ENCODE measurements at places on chromosomes 5 and 9.

- no peak for DNase-seq
Measured at GRCh38 chr5:107121793-107122519, 548.8 kb downstream of the EFNA5 start.

DNA sequence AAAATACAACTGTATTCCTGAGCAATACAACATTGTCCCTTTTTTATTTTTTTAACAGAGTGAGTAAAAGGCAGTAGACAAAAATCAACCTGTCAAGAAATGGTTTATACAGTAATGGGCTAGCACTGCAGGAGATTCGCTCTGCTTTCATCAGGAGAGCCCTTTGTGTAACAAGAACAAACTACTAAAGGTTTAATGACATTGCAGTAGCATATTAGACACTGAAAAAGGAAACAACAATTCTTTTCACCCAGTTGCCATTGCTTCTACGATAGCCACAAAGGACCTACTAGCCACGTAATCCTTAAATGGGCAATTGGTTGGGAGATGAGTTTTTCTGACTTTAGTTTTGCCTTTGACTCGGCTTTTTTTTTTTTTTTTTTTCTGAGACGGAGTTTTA is 319.8 kb upstream of the TRPM3 start:
- no peak for DNase-seq

DNA sequence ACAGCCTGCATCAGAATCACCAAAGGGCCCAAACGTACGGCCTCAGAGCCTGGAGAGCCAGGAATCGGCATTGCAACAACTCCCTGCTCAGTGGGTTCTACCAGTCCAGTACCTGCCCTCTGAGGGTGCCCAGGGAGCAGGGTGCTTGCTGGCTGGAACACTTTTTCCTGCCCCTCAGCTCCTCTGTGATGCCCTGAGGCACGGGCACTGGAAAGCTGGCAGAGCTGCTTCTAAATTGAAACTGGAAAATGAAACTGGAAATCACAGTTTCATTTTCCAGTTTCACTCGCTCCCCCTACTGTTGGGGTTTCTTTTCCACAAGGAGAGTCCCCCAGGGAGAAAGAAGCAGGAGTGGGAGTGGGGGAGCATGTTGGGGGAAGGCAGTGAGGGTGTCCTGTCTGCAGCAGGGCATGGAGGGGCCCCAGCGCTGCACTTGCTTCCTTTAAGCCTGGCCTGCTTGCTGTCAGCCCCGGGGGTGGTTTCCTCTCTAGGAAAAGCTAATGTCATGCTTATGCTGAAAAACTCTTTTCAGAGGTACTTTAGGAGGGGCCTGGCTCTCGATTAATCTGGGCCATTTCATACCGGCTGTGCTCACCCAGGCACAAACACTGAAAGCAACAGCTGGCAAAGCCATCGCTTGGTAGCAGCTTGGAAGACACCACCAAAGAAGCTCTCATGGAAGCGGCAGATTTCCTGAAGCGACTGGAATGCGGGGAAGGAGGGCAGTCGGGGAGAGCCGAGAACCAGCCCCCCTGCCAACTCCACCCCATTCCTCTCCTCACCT is 26.2 kb downstream of the IRF1 start:
- peak; percentile 61 for DNase-seq

- DNase-seq = no peak
Measured at GRCh38 chr5:122385808-122386207, 73.8 kb downstream of the SNCAIP start.

GRCh38 chr5:3182133-3182876 is 413.3 kb upstream of the IRX1 start:
- no peak for DNase-seq

GRCh38 chr9:120923620-120924328 is 2.8 kb downstream of the TRAF1 start:
- DNase-seq = peak; percentile 34

- no peak for DNase-seq
Measured at GRCh38 chr5:6576861-6577501, 55.9 kb downstream of the NSUN2 start.

DNA sequence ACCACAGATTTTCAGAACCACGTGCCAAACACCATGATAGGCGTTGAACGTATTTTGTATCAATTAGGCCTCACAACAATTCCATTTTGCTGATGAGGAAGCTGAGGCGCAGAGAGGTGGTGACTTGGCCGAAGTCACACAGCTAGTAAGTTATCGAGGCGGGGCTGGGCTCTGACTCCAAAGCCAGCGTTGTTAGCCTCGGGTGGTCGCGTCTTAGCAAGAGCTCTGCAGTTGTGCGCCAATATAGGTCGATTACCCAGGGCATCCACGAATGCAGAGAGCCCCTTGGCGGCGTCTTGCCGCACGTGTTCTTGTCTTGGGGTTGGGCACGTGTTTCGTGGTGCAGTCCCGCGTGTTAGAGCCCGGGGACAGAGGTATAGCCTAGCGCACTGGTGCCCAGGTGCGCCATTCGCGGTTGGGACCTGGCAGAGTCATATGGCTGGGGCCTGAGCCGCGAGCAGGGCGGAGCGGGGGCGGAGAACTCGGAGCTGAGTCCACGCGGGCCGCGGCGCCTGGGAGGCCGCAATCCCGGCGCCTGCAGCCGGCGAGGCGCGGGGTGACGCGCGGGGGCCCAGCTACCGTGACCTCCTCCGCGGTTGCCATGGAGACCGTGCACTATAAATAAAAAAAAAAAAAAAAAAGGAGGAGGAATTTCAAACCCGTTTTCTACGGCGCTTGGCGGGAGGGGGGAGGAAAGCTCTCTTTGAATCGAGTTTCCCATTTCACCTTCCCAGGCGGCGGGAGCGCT is 62.3 kb downstream of the CXXC5 start:
- DNase-seq = peak; percentile 65

DNA sequence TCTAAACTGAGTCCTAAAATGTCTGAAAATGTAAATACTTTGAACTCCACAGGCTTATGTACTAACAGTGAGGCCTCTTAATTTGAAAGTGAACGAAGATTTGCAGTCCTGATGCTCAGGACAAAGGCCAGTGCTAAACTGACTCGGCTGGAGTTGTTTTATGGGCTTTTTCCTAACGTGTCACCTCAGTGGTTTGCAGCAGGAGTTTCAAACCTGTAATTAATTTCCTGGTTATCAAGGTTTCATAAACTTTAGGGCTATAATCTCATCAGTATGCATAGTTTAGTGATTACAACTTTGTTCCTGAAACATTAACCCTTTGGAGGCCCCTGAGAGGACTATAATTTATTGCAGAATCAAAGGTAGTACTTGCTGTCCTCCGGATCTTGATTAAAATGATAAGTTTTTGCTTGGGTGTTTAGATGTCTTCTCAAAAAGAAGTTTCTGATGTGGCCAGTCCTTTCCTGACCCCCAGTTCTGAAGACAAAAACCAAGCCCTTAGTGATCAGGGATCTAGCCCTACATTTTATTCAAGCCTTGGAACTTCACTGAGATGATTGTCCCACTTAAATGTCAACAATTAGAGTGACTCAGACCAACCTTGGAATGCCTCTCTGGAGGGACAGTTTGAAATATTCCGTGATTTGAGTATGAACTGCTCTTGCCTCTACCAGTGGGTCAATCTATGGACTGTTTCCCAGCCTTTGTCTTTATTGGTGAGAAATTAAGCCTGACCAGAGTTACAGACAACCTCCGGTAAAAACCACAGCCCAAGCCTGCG is 11.1 kb upstream of the S100Z start:
- DNase-seq = no peak

DNA sequence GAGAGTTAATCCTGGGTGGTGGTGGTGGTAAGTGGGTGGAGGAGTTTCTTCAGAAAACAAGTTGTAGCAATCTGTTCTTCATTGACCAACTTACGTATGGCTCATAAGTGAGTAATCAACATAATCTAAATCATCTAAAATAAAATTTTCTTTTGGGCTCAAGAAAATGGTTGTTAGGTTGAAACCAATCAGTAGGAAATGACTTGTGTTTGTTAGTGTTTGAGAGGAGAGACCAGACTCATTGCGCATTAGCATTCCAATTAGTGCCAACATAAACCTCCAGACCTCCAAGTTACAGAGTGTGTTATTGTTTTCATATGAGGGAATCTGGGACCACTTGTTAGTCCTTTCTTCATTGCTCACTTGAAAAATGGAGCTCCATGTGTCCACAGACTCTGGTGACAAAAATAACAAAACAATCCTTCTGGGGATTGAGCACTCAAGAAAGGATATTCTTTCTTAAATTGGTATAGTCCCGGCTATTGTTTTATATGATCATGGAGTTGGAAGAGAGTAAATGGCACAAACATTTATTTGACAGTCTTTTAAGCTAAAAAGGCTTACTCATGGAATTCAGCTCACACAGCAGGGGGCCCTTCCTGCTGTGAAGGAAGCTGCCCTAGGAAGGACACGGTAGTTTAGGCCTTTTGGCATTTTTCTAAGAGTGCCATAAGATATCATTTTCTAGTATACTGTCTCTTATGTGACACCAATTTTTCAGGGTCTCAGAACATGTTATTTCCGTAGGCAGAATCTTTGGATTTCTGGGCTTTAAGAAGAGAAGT is 441.1 kb downstream of the EBF1 start:
- DNase-seq = no peak

- DNase-seq = no peak
Measured at GRCh38 chr5:136754216-136754615, 388.9 kb upstream of the TRPC7 start.

DNA sequence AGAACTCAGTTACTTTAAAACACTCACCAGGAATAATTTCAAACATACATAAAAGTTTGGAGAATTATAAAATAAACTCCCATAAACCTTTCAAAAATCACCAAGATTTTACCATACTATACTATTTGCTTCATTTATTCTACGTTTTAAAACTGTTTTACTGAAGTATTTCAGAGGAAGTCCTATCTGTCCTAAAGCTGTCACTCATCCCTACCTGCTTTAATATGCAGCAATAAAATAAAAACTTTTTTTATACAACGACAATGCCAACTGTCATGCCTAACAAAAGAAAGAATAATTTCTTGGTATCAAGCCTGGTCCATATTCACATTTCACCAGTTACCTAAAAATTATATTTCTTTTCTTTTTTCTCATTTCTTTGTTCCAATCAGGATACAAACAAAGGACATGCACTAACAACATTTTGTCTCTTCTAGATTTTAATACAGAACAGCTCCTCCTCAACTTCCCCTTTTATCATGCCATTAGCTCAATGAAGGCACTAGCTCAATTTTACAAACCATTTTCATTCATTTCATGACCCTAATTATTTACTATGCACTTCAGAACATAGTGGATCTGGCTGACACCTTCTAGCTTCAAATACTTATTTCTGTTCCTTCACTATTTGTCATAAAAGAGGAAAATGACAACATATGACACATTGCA is 135.2 kb downstream of the GNAQ start:
- no peak for DNase-seq

- DNase-seq = peak; percentile 91
Measured at GRCh38 chr9:35882263-35882848, 12.2 kb upstream of the OR13J1 start.

- no peak for DNase-seq
Measured at GRCh38 chr5:142292249-142292648, 32.6 kb downstream of the SPRY4 start.

DNA sequence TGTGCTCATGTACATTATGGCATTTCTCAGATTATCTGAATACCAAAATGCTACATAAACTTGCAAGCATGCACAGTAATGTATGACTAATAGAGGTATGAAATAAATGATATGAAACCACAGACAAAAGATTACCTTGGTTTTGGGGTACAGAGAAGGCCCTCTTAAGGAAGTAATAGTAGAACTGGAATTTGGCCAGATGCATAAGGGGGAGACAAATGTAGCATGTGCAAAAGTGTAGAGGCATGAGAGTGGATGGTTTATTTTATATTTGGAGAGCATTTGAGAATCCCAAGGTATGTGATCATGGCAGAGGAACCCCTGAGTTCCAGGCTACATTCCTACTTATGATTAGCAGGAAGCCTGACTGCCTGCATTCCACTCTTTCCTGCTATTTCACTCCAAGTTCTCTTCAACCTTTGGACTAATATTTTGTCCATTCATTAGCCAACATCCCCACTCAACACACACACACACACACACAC is 74.2 kb downstream of the MAMDC2 start:
- DNase-seq = no peak

- DNase-seq = no peak
Measured at GRCh38 chr5:23703940-23704855, 196.8 kb downstream of the PRDM9 start.

GRCh38 chr9:5762421-5762820 is 70.5 kb downstream of the ERMP1 start:
- no peak for DNase-seq

DNA sequence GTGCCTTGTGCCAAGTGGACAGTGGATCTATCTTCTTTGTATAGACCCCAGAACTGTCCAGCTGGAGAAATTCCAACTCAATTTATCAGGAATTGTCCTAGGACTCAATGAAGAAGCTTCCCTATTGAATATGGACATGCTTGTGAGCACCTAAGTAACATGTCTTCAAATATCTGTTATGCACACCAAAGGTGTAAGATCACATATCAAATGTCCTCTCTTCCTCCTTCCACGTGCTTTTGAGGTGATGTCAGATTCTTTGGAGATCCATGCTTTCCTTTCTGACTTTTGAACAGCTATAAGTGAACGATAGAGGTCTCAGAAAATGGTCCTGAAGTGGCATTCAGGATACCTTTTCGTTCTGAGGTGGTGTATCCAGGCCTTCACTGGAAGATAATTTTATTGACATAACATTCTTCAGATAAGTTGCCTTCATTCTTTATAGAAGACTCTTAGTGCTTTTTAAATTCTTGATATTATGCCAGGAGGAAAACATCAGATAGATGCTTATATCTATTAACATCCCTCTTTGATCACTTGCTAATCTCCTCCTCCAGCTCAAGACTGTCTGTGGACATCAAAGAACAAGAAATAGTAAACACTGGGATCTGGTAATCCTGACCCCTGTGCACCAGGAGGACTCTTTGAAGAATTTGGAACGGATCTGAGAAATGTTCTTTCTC is 246.4 kb downstream of the SMARCA2 start:
- DNase-seq = no peak

- no peak for DNase-seq
Measured at GRCh38 chr5:159398936-159399335, 68.6 kb upstream of the IL12B start.

- no peak for DNase-seq
Measured at GRCh38 chr5:176687881-176688280, 40.6 kb downstream of the TSPAN17 start.

- DNase-seq = no peak
Measured at GRCh38 chr5:96975656-96976055, 39.8 kb downstream of the LNPEP start.

- peak; percentile 31 for DNase-seq
Measured at GRCh38 chr5:103120607-103121200, 603 bp downstream of the PPIP5K2 start.

GRCh38 chr9:121323449-121324151 is 46.5 kb downstream of the STOM start:
- DNase-seq = no peak

All from stimulated activated CD8-positive, alpha-beta memory T cell treated with anti-CD3 and anti-CD28 coated beads, Interleukin-4, amount 100 ng/mL, for 48 hours (primary cell).